ENCODE measurements at places on chromosomes 16 and 17.

DNA sequence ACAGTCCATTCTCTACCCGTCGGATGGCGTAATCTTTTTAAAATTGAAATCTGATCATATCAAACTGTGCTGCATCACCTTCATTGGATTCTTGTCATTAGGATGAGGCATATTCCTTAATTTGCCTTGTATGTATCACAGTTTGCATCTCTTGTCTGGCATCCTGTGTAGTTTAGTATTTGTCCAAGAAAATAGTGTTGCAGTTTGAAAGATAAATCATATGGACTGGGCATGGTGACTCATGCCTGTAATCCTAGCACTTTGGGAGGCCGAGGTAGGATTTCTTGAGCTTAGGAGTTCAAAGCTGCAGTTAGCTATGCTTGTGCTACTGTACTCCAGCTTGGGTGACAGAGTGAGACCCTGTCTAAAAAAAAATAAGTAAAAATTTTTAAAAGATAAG lies 5.8 kb upstream of the RSL1D1 start:
- no peak for DNase-seq

DNA sequence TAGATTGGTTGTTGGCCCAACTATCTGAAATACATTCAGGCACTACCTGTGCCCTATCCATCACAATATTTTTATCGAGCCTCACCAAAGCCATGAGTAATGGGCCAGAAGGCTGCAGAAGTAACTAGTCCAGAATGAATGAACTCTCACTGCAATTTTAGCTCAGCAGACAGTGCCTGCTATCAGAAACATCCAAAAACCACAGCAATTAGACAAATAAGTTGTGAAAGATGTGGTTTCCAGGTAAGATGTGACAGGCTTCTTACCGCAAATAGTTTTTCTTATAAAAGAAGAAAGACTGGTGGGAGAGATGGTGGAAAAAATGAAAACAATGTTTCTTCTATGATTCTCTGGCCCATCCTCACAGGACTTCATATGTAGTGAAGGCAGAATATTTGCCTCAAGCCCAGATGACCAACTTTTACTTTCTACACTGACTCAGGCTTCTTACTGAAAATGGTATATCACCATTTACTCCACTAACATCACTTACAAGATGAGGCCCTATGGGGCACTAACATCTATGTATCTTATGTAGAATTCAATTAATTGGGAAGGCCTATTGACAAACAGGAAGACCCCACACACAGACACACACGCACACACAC lies 9.8 kb upstream of the RFFL start:
- DNase-seq = no peak

- DNase-seq = no peak
These were observed 990 bp downstream of the VWA3A start for GRCh38 chr16:22093331-22093730.

DNA sequence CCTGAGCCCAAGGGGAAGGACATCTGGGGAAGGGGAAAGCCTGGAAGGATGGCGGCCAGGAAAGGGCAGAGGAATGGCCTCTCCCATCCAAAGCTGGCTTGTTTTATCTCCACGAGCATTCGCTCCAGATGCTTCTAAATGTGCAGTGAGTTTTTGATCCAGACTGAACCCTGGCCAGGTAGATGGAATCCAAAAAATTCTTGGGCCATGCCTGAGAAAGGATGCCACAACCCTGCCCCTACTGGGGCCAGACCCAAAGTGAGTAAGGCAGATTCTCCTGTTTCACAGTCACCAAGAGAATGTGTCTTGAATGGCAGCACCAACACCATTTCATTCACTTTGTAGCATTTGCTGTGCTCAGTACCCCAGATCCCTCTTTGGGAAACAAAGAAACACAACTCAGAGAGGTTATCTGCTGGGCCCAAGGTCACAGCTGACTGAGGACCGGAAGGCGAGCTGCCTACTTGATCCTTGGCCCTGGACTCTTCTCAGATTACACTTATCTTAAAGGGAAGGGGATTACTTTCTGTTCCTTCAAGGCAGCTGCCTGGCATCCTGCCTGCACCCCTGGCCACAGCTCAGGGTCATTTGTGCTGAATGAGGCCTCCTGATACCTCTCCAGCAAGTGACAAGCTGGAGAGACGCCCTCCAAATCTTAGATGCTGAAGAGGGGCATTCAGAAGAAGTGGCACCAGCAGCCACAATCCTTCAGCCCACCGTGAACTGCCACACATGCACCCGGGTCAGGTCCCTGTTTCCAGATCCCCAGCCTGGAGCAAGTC lies 3.6 kb downstream of the LRRC75A start:
- no peak for DNase-seq

DNA sequence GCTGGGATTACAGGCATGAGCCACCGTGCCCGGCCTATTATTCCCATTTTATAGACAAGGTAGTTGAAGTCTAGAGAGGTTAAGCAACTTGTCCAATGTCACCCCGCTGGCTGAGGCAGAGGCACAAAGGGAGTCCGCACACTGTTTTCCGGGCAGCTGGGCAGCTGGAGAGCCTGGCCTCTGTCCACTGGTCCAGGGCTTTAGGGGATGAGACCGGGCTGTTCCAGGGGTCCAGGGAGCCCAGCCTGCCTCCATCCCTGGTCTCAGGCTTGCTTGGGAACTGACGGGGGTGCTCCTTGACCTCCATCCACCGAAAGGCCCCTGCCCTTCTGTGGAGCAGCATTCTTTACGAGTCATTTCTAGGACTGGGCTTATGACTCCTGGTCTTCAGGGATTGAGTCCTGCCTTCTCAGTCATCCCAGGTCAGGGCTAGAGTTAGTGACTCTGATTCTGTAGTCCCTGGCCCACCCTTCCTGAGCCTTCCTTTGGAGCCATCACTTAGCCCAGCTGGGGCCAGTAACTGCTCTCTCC lies 37.5 kb downstream of the SOCS3 start:
- no peak for DNase-seq

DNA sequence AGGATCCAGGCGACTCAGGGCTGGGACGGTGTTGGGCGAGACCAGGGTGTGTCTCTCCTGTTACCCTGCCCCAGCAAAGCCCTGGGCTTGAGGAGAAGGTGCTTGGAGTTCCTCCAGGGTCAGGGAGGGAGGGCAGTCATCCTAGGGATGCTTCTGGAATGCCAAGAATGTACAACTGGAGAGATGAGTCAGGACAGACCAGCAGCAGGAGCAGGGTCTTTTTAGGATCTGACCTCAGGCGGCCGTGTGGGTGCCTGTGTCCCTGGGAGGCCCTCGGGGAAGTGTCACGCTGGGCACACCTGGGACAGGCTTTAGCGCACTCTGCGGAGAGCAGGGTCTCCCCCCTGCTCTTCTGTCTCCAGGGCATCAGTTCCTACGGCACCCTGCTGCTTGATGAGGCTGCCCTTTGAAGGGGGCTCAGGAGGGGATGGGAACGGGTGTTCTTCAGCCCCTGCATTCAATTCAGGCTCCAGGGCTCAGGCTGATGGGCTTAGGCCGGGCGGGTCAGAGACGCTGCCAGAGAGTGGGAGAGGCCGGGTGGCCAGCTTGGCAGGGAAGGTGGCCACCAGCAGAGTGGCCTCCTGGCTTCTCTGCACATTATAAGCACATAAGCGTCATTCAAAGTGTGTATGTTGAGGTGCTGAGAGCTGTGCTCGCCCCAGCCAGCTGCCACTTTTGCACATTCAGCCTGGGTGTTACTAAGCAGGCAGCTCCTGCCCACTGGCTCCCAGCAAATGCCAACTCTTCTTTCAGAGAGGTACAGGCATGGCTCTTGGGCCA lies 8.4 kb upstream of the MTSS2 start:
- DNase-seq = peak; percentile 83

GRCh38 chr16:78684030-78684611 lies 584.7 kb downstream of the WWOX start:
- DNase-seq = no peak

- DNase-seq = no peak
These were observed 35.8 kb downstream of the HSD17B2 start for GRCh38 chr16:82070656-82071369.

All from H1 (cell line).